NCI-H524 treated with DMSO at 0.1 percent for 48 hours (cell line): ENCODE measurements at places on chromosomes 7 and 10.

GRCh38 chr7:101153969-101154692 lies at the start of gene AP1S1:
Gene AP1S1 (plus strand): TSS chr7:101154476. CDS start chr7:101154515, 39 bp downstream.
- peak; percentile 80 for DNase-seq

- no peak for DNase-seq
Observed at GRCh38 chr10:17497446-17498030, 43.1 kb upstream of the ST8SIA6 start.

DNA sequence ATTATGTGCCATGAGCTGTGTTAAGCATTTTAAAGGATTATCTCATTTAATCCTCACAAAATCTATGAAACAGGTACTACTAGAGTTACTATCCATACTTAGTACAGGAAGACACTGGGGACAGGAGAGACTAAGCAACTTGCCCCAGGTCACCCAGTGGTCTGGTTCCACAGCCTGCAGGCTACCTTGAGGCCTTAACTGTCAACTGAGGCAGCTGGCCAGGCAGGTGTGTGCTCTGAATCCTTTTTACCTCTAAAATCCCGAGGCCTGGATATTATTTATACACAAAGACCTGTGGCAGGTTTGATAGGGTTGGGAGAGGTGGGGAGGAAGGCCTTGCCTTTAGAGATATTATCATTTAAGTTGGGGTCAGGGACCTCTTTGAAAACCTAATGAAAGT lies 3.1 kb downstream of the ZNF777 start:
- no peak for DNase-seq

DNA sequence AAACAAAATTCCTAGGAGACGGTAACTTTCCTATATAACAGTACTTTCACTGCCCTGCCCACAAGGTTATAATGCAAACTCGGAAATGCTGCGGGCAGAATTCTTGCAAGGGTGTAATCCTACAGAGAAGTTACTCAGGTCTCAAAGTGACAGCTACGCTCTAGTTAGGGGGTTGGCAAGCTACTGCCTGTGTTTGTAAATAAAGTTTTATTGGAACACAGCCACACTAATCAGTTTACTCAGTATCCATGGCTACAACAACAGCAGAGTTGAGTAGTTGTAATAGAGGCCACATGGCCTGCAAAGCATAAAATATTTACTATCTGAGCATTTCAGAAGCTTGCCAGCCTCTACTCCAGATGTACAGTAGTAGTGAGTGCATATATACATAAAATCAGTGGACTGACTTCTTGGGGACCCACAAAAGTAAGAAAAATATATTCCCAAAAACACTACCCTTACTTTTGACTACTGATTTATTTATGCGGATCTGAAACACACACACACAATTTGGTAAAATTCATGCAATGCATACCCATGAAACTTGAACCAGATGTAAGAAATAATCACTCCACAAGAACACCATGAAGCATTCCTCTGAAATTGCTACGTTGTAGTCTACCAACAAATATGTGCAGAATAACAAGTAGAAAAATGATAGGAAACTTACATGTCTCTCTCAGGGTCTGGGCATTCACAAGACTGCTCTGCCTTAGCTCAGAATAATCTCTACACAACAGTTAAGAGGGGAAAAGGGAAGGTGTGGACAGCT lies 53.0 kb downstream of the SMURF1 start:
- DNase-seq, result no peak

- no peak for DNase-seq
Observed at GRCh38 chr10:49707585-49707984, 28.1 kb downstream of the C10orf53 start.

GRCh38 chr10:74963549-74963948 lies 137.1 kb downstream of the KAT6B start:
- DNase-seq, result no peak

DNA sequence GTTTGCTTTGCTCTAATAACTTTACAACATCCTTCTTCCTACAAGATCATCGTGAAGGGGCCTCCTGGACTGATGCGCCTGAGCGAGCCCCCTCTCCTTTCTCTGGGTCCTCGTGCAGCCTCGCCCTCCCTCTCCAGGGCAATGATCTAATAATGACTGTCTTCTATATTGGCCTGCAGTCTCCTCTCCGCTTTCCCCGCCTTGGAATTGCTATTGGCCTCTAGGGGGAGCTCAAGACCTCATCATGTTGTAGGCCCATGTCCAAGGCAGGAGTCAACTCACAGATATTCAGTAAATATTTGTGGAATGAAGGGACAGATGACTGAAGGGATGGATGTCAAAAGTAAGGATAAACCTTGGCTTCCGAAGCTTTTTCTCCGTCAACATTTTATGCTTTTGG lies 1180.3 kb downstream of the TYW1 start:
- DNase-seq, result peak; percentile 45

DNA sequence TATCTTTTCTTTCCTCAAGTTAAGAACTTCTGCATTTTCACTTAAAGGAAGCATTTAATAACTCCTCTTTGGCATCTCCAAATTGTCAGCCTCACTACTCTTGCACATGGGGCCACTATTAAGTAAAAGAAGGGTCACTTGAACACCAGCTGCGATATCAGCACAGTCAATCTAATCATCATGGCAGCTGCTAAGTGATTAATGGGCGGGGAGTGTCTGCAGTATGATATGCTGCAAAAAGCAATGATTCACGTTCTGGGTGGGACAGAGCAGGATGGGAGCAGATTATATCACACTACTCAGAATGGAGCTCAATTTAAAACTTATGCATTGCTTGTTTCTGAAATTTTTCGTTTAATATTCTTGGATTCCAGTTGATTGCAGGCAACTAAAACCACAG lies 447.4 kb upstream of the PFKP start:
- DNase-seq, result no peak

- DNase-seq, result no peak
Observed at GRCh38 chr7:146636581-146636980, 520.0 kb downstream of the CNTNAP2 start.
